Fibroblast of skin of abdomen (primary cell): ENCODE measurements at places on chromosomes 7 and 10.
A peak's percentile ranks its signal among the peaks of the same experiment; 100 is the strongest.

DNA sequence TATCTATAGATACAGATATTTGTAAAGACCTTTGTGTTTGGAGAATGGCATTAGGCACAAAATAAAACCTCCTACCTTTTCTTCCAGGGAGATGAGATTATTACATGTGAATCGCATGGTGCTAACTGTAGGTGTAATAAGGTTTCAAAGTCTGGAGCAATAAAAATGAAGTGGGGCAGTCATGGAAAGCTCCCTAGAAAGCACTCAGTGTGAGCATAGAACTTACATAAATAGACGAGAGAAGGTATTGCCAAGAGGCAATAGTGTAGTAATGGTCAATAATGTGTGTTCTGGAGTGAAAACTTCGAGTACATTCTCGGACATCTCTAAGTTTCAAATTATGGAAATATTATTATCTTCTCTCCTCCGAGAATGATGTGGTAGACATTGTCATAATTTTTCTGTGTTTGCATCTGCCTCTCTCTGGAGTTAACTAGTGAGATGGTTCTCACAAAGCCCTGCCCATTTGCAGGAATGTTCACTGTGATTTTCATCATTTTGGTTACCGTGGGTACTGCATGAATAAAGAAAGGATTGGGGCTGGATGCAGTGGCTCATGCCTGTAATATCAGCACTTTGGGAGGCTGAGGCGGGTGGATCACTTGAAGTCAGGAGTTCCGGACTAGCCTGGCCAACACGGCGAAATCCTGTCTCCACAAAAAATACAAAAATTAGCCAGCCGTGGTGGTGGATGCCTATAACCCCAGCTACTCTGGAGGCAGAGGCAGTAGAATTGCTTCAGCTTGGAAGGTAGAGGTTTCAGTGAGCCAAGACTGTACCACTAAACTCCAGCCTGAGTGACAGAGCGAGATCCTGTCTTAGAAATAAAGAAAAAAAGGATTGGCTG lies 10.6 kb downstream of the VIM start:
- peak; percentile 88 for DNase-seq

DNA sequence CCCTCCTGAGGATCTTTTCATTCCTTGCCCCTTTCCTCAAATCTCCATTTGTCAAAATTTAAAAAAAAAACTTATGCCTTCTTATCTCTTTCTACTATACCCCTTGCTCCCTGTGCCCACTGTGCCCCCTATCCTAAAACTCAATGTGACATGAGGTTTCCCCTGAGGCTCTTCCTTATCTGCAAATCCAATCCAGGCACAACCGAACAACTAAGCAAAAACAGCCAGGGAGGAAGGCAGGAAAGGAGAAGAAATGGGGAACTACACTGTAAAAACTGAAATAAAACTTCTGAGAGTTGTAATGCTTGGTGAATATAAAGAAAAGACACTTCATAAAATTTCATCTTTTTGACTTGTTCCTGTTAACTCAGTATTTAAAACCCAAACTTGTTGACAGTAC lies 54.2 kb downstream of the CRPPA start:
- DNase-seq: no peak

GRCh38 chr10:114526504-114527238 lies 122.4 kb upstream of the AFAP1L2 start:
- DNase-seq: peak; percentile 69

GRCh38 chr10:116398224-116398623 lies 29.4 kb upstream of the PNLIPRP3 start:
- no peak for DNase-seq

GRCh38 chr7:155922067-155922816 lies 110.0 kb upstream of the SHH start:
- DNase-seq: no peak

GRCh38 chr10:62083412-62084267 lies 182.1 kb downstream of the ARID5B start:
- DNase-seq: peak; percentile 84

DNA sequence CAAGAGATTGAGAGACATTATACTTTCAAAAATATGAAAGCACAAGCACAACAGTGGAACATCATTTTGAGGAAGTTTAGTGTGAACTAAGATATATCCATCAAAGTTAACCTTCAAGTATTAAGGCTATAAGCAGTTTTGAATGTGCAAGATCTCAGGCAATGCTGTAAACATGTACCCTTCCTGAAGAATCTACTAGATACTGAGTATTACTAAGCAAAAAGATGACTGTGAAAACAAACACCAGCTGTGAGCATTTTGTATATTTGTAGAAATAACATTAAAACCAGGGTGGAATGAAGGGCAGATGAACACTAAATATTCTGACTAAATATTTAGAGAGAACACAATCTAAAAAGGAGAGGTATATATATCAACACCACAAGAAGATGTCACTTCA lies 41.3 kb upstream of the ADRA2A start:
- DNase-seq: no peak

DNA sequence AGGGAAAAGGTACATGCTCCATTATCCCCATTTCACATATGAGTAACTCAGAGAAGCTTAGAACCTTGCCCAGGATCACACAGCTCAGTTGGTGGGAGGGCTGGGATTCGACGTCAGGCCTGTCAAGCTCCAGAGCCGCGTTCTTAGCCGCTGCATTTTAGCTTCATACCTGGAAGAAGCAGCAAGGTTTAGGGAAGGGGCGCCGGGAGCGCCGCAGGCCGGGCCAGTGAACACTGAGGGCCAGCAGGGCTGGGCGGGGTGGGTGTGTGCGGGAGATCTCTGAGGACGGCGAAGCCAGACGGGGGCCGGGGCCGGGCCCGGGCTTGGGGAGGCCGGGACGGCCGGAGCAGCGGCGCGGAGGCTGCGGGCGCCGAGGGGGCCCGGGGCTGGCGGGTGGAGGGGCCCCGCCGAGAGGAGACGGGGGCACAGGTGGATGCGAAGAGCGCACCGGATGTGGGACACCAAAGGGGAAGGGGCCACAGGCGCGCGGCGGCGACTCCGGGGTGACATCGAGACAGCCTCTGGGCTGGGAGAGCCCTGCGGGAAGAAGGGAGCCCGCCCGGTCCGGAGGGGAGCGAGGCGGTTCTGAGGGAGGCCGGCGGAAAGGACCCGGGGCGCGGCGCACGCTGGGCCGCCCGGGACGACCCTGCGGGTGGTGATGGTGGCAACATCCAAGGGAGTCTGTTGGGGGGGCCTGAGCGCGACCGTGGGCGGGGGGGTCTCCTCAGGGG lies 498 bp downstream of the NDST2 start:
- no peak for DNase-seq

DNA sequence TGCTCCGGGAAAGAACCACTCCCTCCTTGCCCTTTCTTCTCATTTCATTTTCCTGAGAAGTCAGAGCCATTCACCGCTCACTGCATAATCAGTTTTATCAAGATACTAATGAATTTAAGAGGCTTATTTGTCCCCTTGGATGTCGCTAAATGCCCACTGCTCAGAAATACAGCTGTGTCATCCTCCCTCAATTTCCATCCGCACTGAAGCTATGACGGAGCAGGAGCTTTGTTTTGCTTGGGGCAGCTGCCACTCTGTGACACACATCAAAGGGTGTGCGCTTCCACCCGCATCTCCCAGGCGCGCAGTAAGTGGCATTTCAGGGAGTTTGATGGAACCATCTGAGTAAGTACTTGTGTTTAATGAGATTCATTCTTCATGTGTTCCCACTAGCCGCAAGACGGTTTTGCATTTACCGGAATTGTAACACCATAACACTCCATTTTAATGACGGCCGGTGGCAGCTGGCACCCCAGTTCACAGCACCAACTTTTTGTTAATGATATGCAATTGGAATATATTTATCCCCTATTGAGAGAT lies 103.8 kb upstream of the PARD3 start:
- no peak for DNase-seq

- peak; percentile 85 for DNase-seq
Measured at GRCh38 chr7:100626530-100627237, 14.3 kb downstream of the MOSPD3 start.

GRCh38 chr10:78857193-78857592 lies 211.6 kb upstream of the ZMIZ1 start:
- no peak for DNase-seq

DNA sequence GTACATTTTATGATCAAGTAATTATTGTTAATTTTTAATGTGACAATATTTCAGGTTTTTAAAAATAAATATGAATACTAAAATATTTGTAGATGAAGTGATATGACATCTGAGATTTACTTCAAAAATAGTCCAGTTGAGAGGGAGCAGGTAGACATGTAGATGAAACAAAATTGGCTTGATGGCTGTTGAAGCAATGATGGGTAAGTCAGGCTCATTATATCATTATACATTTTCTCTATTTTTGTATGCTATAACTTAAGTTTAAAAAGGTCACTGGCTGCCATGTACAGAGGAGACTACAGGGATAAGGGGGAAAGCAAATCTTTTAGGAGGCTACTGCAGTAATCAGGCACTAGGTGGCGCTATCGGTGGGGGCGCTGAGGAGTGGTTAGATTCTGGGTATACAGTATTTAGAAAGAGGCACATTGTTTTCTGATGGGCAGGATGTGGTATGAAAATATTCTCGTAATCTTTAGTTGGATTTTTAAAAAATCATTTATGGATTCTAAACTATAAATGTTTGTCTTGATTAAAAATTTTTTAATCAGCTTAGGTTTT lies 189.8 kb upstream of the IMMP2L start:
- peak; percentile 50 for DNase-seq

DNA sequence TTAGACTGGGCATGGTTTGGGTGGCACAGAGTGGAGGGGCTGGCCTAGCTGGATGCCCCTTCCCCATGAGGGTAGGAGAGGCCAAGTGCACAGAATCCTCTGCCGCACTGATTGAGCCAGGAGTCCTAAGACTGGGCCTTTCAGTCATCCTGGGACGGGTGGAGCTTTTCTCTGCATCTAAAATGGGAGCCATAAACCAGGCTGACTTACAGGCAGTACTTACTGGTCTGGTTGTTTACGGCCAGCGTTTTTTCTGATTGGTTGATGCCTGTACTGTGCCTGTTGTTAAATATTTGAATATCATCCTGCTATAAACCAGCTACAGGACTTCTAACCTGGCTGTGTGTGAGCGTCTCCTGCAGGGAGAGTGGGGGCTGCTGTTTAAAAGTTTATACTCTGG lies 107.8 kb downstream of the CDH23 start:
- no peak for DNase-seq

GRCh38 chr10:34305189-34305588 lies 509.9 kb downstream of the PARD3 start:
- DNase-seq: peak; percentile 8

- DNase-seq: no peak
Measured at GRCh38 chr10:1589257-1589656, 148.1 kb downstream of the ADARB2 start.

- no peak for DNase-seq
Measured at GRCh38 chr7:155530601-155531000, 15.8 kb downstream of the CNPY1 start.

DNA sequence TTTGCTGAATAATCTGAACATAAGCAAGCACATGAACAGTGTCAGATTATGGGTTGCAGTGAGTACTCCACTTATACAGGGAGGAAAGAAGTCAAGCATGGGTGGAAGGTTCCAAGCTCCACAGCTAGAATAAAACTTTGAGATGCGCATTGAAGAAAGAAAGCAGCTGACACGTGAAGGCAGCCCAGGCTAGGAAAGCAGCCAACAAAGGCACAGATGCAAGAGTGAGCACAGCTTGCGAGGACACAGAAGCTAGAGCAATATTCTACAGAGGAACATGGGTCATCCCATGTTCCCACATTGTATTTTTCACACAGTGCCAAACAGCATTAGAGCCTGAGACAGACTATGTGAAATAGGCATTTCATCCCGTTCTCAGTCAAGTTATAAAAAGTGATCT lies 194.6 kb upstream of the TBX20 start:
- no peak for DNase-seq

DNA sequence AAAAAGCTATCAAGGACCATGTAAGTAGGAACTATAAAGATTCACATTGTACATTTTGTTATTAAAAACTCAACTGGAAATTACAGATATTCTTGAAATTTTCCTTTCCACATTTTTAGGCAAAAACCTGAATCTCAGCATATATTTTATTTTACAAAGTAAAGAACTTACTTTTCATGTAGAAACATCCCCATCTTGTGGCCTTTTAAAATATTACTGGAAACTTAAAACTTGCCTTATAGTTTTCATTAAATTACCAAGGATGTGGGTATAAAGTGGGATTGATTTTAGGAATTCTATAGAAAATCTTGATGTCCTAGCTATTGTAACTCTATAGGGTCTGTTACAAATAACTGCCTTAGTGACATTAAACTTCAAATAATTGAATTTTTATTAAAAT lies 10.6 kb downstream of the DBF4 start:
- peak; percentile 37 for DNase-seq

DNA sequence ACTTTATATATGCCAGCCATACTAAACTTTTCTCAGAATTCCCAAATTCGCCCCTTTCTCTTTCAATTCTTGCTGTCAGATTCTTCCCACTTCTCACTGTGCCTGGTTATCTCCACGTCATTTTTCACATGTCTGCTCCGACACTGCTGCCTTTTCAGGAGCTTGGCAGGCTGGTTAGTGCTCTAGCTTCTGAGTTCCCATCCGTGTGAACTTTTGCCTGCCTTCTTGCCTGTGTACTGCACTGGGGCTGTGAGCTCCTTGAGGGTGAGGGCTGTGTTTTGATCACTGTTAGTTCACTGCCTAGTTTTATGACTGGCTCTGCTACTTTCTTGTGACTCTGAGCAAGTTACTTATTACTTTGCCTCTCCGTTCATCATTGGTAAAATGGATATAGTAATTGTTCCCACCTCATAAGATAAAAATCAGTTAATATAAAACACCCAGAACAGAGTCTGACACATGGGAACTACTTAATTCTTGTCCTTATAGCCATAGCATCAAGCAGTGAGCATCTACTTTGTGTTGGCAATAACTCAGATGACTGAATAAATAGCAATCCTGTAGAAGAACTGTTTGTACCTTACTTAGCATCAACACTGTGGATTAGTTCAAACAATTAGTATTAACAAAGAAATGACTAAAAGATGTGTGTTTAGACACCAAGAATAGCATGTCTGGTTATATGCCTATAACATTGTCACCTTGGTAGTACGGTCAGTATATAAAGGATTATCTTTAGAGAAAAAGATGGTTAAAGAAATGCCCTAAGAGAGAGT lies 5.5 kb downstream of the GSTO1 start:
- no peak for DNase-seq

DNA sequence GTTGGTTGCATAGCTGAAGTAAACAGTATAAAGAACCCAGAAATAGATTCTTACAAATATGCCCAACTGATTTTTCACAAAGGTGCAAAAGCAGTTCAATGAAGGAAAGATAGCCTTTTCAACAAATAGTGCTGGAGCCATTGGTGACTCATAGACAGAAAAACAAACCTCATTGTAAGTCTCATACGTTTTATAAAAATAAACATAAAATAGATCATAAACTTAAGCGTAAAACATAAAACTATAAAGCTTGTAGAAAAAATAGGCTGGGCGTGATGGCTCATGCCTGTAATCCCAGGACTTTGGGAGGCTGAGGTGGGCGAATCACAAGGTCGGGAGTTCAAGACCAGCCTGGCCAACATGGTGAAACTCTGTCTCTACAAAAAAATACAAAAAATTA lies 318.8 kb upstream of the IGFBP3 start:
- no peak for DNase-seq
